Retina (tissue), 1 donor: ENCODE measurements at places on chromosomes 5 and 9.

- DNase-seq, result no peak
Measured at GRCh38 chr9:133124123-133124906, 3.3 kb upstream of the RALGDS start.

DNA sequence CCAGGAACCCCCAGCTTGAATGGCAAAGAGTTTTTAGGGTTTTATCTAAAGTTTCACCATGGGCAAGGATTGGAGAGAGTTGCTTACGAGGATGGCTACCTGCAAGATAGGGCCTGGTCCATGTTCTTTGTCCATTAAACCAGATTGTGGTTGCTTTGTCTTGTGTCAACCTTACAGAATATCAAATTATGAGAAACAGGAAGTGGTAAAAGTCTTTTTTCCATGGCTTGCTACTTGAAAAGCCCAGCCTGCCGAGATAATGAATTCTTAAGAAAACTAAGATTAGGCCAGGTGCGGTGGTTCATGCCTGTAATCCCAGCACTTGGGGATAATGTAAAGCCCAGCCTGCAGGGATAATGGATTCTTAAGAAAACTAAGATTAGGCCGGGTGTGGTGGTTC, 24.4 kb downstream of the ZNF474 start:
- DNase-seq, result no peak

DNA sequence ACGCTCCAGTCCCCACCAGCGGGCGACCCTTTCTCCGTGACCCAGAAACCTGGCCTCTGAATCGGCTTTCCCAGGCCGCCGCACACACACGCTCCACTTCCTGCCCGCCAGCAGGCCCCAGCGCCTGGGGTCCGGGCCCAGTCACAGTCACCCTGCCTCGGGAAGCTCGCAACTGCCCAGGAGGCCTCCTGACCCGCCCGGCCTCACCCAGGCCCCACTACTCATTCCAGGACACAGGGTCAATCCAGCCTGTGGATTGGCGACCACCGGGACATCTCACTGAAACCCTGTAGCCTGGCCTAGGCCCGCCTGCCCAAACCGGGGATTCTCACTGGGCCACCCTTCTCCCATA, 2.7 kb upstream of the IRX4 start:
- no peak for DNase-seq

DNA sequence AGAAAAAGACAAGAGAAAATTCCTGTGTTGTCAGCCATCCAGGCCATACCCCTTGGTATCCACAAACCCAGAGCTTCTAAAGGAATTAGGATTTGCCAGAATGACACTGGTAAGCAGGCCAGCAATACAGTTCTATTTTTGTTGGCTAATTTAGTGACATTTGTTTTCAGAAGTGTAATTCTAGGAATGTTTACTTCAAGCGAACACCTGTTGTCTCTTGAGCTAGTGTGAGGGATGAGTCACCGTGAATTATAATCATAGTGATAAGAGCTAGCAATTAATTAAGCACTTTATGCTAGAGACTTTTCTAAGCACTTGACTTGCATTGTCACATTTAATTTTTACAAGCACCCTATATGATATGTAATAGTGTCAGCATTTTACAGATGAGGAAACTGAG, 99.2 kb downstream of the PRKACG start:
- DNase-seq, result no peak

- DNase-seq, result no peak
Measured at GRCh38 chr5:112929336-112930081, 7.5 kb upstream of the REEP5 start.

DNA sequence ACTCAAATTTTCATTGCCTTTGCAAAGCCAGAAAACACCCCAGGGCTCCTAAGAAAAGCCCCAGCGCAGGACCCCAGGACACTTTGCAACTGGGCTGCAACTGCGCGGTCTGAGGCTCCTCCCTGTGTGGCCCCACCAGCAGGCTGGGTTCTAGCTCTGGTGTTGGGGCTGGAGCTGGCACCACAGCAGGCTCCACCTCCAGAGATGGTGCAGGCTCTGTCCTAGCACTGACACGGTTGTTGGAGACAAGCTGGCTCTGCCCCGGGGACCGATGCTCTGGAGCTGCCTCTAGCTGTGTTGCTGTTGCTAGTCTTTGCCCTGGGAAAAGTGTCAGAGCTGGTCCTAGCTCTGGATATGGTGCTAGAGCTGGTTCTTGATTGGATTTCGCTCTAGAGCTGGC, 13.6 kb downstream of the LCN10 start:
- DNase-seq, result no peak
